Urinary bladder (tissue), 4 donors: ENCODE measurements at places on chromosomes 5 and 9. TPM values are rescaled to one million over a fixed set of nuclear protein-coding genes. Genes with fewer than 3 reads are reported as not detected.
A peak's percentile ranks its signal among the peaks of the same experiment; 100 is the strongest.

Gene GARIN3
- polyA plus RNA-seq = not detected

Gene OR2V1
- not detected for polyA plus RNA-seq

Gene ADRA1B
- polyA plus RNA-seq = 0.29 TPM

Gene RANBP17
- polyA plus RNA-seq = 2.4 TPM

DNA sequence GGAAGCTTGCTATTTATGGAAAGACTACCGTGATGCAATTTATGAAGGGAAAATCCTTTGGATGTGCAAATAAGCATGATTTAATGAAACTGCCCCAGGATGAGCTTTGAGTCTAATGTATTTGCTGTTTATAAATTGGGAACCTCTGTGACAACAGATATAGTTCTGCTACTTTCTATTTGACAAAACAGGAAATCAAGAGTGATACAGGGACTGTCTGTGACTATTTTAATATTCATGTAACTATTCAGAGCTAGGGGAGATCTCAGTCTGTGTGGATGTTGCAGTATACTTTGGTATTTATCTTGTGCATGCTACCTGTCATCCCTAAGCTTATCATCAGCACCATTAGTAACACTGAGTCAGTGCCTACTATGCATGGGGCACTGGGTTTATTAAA is 132.1 kb downstream of the PDZD2 start:
- DNase-seq = no peak

DNA sequence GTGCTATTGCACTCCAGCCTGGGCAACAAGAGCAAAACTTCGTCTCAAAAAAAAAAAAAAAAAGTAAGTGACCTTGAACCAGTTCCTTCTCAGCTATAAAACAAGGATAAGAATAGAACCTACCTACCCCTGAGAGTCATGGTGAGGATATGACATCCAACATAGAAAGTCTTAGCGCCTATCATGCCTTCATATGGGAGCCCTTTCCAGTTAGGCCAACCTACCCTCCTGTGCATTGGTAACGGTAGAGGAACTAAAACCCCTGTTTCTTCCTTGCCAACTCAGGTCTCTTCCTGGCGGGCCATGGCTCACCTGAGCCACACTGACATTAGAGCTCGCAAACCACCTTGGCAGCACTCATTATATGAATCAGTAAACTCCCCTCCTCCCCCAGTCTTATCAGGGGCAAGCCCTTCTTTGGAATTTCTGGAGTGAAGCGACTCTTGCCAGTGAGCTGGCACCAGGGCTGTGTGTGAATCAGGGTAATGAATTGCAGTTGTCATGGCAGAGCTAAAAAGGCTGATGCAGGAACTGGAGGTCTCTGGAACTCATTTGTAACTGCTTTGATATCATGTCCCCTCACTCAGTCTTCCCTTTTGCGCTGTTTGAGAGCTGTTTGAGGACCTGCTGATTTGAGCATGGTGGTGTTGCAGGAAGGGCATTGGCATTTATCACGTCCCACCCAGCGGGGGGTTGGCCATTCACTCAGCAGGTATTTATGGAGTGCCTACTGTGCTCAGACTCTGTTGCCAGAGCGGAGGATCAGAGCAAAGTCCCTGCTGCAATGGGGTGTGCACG is 10.3 kb downstream of the WWC1 start:
- DNase-seq = no peak

GRCh38 chr9:133238851-133239532 is 29.9 kb upstream of the OBP2B start:
- DNase-seq = peak; percentile 23

GRCh38 chr9:94610181-94610606 is 16.6 kb upstream of the FBP2 start:
- DNase-seq = peak; percentile 80

DNA sequence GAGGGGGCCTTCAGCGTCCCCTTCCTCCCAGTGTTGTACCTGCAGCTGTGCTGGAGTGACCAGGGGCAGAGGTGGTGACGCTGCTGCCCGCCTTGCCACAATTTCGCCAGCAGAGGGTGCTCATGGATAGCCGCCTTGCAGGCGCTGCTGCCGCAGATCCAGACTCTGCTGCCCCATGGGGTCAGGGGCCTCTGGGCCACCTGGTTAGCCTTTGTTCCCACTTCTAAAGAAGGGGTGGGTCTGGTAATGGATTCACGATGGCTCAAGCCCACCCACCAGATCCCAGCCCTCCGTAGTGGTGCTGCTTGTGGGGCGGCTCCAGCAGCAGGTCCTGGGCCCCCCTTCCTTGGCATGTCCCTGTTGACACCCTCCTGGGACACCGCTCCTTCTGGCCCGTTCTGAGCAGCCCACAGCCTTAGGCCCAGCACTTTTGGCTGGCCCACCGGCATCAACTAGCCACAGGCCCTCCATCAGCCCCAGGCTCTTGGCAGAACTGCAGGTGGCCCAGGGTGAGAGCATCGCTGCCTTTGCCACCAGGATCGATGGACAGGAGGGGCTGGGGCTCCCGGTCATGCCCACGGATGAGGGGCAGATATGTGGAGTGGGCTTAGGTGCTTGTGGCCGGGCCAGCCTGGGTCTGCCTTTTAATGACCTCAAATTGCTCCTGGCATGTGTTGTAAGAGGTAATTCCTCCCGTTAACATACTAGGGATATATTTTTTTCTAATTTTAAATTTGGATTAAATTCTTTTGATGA is 57.2 kb downstream of the COL5A1 start:
- DNase-seq = no peak

GRCh38 chr5:123879071-123879470 is 367.1 kb downstream of the CSNK1G3 start:
- no peak for DNase-seq

DNA sequence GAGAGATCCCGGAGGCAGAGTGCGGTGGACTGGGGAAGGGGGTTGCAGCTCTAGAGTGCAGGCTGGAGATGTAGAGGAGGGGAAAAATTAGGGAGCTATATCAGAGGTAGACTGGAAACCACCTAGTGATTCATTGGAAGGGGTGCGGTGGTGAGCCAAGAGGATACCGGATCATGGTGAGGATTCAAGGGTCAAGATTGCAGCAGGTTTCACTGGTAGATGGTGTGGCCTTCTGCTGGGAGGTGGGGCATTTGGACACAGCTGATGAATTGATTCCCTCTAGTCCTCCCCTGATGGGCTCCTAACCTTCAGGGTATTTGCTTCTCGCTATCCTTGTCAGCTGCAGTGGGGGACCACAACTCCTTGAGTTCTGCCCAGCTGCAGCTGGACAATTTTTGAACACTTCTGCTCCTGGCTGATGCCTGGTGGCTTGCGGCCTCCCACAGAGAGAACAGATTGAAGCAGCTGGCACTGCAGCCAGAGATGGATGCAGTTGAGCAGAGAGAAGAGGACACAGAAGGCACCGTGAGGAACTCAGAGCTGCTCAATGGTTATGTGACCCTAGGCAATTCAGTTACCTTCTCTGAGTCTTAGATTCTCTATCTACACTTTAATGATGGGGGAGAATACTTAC is 134.4 kb upstream of the ABCA1 start:
- no peak for DNase-seq

GRCh38 chr5:141705469-141705868 is 23.4 kb upstream of the ARAP3 start:
- DNase-seq = no peak

- no peak for DNase-seq
Measured at GRCh38 chr5:51983161-51983560, 599.9 kb downstream of the ISL1 start.

- DNase-seq = no peak
Measured at GRCh38 chr5:68239487-68239886, 23.9 kb downstream of the PIK3R1 start.

DNA sequence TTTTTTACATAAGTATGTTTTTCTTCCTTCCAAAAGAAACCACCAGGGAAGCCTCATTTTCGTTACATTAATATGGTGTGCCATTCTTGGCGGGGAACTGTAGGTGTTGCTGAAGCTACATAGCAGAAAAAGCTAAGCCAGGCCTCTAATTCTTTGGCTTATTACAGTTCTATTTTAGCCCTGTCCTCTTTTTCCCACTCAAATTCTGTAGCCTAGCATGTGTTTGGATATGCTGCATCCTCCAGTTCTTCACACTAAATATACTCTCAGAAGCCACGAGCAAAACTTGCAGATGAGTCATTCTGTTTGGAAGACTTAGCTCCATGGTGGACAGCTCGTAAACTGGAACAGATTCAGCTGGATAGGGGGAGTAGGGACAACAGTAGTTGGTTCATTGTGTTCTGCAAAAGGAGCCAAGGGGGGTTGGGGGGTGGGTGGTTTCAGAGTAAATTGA is 369.4 kb downstream of the TMEM161B start:
- DNase-seq = peak; percentile 10

GRCh38 chr5:56350597-56351170 is 117.6 kb upstream of the ANKRD55 start:
- DNase-seq = no peak

DNA sequence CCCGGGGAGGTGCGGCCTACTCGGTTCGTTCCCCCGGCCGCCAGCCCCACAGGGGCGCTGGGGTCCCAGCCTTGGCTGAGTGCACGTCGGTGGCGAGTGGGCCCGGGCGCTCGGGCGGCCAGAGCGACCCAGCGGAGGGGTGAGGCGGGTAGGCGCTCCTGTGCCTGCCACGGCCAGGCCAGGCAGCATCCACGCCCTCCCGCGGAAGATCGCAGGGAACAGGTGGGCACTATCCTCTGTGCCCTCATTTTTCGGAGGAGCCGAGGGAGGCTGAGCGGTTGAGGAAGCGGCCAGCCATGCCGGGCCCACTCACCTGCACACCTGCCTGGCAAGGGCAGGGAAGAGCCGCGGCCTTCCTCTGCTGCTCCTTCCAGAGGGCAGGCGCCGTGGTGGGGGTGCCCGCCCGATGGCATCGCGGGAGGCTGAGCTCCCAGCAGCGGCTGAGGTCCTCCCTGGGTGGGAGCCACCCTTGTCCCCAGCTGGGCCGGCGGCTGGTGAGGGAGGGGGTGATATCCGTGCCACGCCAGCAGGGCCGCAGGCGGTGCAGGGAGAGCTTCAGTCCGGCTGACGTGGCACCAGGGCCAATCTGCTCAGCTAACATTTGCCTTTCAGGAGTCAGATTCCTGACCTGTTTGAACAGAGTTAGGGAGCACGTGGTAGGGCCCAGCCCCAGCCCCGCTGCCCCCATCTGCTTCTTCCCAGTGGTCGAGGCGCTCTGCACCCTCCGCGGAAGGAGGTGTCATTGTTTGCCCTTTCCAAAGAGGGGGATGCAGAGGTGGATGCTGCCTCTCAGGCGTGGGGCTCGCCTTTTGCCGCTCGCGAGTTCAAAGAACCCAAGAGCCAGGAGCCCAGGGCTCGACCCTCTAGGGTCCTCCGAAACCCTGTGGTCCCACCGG is 1.6 kb upstream of the SEC16A start:
- DNase-seq = no peak

- no peak for DNase-seq
Measured at GRCh38 chr9:70581214-70581954, 166.9 kb upstream of the KLF9 start.

DNA sequence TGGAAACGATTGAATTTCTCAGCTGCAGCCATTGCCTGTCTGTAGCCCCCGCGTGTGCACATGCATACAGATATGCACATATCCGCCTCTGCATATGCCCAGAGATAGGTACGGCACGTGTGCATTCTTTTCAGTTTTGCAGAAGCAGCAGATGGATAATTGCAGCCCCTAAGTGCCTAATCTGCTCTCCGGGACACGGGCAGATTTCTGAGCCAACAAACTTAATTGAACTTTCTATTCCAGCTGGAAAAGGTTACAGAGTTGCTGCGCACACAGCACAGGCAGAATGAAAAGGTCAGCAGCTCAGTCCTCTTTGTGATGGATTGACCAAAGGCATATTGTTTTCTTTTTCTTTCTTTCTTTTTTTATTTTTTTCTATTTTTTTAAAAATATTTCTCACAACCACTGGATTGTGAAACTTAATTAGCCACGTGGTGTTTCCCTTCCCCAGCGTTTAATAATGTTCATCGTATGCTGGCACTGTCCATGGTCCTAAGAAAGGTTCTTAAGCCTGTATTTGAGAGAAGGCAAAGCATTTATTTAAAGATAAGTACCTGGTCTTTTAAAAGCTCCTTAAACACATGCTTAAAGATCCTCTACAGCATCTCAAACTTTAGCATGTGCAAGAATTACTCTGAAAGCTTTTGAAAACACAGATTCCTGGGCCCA is 270.2 kb upstream of the BRINP1 start:
- DNase-seq = peak; percentile 15

GRCh38 chr5:54521856-54522479 is 4.4 kb downstream of the SNX18 start:
- DNase-seq = no peak

GRCh38 chr5:111655169-111655924 is 101.6 kb downstream of the NREP start:
- no peak for DNase-seq

DNA sequence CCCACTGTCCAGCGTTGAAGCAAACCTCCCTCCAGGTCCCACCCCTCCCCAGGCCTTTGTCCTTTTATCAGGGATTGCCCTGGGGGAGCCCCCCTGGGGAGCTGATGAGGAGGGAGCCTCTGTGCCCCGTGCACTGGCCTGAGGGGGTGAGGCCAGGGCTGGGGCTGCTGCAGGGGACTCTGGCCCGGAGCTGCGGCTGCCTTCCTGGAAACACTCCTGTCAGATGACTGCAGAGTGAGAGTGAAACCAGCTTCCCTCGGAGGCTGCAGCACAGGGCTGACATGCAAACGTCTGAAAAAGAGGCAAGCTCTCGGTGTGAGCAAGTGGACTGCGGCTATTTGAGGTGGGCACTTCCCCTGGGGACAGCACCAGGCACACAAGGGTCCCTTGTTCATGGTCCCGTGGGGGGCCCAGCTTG is 4.6 kb upstream of the TRAF2 start:
- no peak for DNase-seq

- no peak for DNase-seq
Measured at GRCh38 chr5:102866237-102866600, 111.1 kb downstream of the PAM start.

DNA sequence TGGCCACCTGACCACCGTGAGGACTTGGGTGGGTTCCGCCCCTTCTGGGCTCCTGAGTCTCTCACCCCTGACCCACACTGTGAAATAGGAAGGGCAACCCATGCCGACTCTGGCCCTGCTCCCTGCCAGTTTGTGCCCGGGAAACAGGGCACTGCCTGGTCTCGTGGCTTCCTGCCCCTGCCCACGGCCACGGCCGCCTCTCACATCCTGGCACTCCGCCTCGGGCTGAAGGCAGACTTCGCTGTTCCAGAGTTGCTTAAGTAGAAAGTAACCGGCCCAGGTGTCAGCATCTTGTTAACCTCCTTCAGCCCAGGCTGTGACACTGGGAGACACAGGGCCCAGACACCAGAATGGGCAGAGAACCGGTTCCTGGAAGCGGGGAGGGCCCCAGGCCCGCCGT is 68.7 kb upstream of the RNU6ATAC start:
- DNase-seq = no peak

GRCh38 chr5:8184455-8185063 is 315.6 kb downstream of the MTRR start:
- DNase-seq = no peak

DNA sequence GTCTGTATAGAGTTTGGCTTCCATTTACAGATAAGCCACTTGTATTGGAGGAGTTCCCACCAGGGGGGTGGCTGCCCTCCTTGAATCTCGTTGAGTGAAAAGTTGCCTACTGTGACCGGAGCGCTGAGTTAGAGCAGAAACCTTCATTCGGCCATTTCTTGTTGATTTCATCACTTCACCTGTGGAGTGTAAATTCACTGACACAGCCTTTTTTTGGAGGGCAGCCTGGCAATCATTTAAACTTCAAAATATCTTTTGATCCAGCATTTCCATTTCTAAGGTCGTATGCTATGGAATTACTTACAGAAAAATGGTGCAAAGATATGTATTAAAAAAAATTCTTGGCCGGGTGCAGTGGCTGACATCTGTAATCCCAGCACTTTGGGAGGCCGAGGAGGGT is 40.8 kb downstream of the PRRC2B start:
- no peak for DNase-seq

GRCh38 chr5:17106521-17106920 is 110.9 kb upstream of the BASP1 start:
- no peak for DNase-seq
